ENCODE measurements at places on chromosomes 5 and 9. TPM values are rescaled to one million over a fixed set of nuclear protein-coding genes. Genes with fewer than 3 reads are reported as not detected.

GRCh38 chr5:157449011-157449723 lies 10.8 kb upstream of the NIPAL4 start:
- DNase-seq, result no peak

DNA sequence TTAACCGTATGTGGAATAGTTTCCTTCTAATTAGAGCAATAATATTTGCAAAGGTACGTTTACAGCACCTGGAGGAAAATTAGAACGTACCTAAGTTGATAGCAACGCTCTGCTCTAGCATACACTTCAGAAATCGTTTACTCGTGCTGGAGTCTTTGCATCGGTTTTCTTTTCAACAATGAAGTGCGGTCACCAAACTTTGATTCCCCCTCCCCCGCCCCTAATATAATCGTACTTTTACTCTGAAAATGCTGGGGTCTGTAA lies 506 bp downstream of the ADAMTS19 start:
- no peak for DNase-seq

The PALM2AKAP2 gene
- total RNA-seq, result 23.4 TPM

- no peak for DNase-seq
Measured at GRCh38 chr5:102532123-102532522, 33.3 kb upstream of the SLCO6A1 start.

DNA sequence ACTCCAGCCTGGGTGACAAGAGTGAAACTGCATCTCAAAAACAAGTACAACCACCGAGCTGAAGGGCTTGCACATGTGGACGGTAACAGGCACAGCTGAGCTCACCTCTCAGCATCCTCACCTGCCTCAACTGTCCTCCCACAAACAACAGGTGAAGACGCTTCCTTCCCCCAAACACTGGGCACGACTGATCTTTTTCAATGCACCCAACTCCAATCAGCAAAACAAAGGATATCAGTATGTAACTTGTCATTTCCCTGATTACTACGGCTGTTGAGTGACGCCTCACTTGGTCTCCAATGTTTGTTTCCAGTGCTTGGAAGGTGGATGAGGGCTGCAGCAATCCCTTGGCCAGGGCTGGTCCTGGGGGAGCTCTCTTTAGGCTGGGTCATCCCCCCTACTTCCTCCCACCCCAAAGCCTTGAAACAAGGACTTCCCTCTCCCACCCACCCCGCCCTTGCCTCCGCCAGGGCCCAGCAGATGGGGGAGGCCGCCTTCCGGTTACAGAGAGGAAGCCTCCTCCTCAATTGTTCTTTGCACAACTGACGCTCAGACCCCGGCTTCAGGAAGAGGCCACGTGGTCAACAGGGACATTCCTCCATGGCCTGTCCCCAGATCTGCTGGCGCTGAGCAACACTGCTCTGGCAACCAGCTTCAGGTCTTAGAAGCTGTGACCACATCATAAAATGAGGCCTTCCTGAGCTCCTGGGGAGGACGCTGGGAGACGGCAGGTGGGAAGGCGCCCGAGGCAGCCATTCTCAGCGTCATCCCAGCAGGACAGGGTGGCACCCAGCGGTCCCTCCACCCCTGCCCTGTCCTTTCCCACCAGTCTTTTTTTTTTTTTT lies 5.9 kb downstream of the FAM78A start:
- no peak for DNase-seq

DNA sequence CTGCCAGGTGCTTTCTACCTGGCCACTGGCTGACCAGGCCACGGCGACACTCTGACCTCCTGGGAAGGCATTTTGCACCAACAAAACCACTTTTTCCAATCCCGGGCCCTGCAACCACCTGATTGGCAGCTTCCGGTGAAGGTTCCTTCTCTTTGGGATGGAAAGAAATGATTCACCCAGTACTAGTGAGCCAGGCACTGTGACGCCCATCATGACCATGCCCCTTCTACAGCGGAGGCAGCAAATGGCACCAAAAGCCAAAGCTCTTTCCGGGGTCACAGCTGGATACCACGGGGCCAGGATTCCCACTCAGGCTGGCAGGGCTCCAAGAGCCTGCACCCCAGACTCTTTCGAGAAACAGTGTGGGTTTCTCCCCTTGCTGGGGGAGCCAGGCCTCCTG lies 4.7 kb downstream of the NOTCH1 start:
- no peak for DNase-seq
